ENCODE measurements at places on chromosomes 5 and 9.

- peak; percentile 46 for DNase-seq
These were observed 60.9 kb upstream of the IL17B start for GRCh38 chr5:149439899-149440542.

- no peak for DNase-seq
These were observed 5.6 kb upstream of the NR5A1 start for GRCh38 chr9:124512806-124513204.

GRCh38 chr9:79581388-79581787 lies 9.6 kb downstream of the TLE4 start:
- no peak for DNase-seq

GRCh38 chr5:95709967-95710650 lies 21.0 kb upstream of the RHOBTB3 start:
- no peak for DNase-seq

DNA sequence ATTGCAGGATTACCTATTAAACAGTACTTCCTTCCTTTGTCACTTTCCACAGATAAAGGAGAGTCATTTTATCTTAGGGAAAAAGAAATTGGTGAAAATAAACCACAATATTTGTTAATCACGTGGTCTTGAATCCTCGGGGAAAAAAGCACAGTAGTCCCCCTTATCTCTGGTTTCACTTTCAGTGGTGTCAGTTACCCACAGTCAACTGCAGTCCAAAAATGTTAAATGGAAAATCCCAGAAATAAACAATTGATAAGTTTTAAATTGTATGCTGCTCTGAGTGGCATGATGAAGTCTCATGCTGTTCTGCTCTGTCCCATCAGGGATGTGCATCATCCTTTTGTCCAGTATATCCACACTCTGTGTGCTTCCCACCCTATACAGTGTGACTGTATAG lies 405.2 kb upstream of the MPDZ start:
- DNase-seq: no peak

GRCh38 chr5:168753691-168754254 lies 174.6 kb upstream of the PANK3 start:
- DNase-seq: no peak

- no peak for DNase-seq
These were observed 79.2 kb downstream of the CDK5RAP2 start for GRCh38 chr9:120500733-120501132.

- no peak for DNase-seq
These were observed 21.0 kb downstream of the PDCD1LG2 start for GRCh38 chr9:5531101-5531882.

DNA sequence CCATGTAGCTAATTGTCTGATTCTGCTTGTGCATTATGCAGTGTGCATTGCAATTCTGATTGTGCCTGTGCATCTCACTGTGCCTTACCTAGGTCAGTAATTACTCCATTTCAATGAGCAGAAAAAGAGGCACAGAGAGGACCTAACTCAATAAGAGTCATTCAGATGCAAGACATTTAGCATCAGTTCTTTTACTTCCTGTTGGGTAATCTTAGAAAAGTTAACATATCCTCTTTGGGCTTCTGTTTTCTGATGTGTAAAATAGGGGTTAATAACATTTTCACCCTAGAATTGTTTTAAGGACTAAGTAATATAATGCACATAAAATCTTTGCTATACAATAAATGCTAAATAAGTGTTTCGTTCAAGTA lies 7.0 kb upstream of the DCTN4 start:
- no peak for DNase-seq

GRCh38 chr5:125348221-125348692 lies 601.8 kb upstream of the ZNF608 start:
- no peak for DNase-seq

GRCh38 chr9:100639854-100640253 lies 62.0 kb downstream of the CAVIN4 start:
- no peak for DNase-seq

DNA sequence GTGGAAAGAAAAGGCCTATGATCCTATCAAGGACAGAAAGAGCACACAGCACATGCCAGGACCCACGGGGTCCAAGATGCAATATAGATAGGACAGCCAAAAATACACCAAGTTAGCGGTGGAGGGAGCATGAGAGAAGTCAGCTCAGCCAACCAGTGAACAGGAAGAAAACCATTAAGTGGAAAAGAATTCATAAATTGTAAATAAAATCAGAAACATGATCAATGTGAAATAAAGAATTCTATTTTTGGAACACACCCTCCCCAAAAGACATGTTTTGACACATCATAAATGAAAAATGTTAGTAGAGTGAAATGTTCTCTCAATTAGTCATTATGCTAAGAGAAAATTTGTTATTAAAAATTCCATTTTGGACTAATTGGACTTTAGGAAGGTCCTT lies 35.6 kb downstream of the ATPSCKMT start:
- no peak for DNase-seq

DNA sequence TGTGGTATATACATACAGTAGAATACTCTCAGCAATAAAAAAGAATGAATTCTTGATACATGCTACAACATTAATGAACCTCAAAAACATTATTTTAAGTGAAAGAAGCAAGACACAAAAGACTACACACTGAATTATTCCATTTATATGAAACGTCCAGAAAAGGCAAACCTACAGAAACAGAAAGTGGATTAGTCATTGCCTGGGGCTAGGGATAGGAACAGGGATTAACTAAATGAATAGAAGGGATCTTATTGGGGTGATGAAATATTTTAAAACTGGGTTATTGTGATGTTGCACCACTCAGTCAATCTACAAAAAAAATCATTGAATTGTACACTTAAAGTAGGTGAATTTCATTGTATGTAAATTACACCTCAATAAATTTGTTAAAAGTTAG lies 326.7 kb downstream of the PIK3R1 start:
- no peak for DNase-seq

GRCh38 chr9:14320271-14321181 lies 6.6 kb upstream of the NFIB start:
- DNase-seq: no peak

- no peak for DNase-seq
These were observed 202.6 kb downstream of the TLE4 start for GRCh38 chr9:79774356-79774755.

GRCh38 chr5:113108485-113108884 lies 131.9 kb downstream of the DCP2 start:
- no peak for DNase-seq

GRCh38 chr5:79456890-79457583 lies 56.9 kb downstream of the HOMER1 start:
- no peak for DNase-seq

- DNase-seq: peak; percentile 16
These were observed 50.6 kb downstream of the DEPDC1B start for GRCh38 chr5:60649288-60649917.

GRCh38 chr9:69660304-69660703 lies 11.9 kb downstream of the APBA1 start:
- no peak for DNase-seq

- DNase-seq: no peak
These were observed 157.3 kb upstream of the S1PR3 start for GRCh38 chr9:88833946-88834345.

DNA sequence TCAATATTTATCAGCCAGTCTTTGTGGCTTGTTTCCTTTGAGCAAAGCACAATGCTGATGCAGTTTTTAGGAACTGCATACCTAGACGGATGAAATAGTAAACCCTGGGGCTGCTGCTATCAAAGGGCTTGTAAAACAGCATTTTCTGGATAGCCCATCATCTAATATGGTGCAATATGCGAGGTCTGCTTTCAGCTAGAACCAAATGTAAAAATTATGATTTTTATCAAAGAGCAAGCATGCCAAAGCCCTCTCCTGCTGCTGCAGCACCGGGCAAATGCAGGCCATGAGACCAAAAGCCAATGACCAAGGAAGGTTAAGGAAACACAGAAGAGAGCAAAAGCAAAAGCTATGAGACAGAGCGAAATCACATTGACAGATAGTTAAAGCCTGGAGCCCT lies 1000.4 kb downstream of the MAT2B start:
- DNase-seq: no peak

- no peak for DNase-seq
These were observed 197.1 kb downstream of the NSG2 start for GRCh38 chr5:174242573-174242972.

GRCh38 chr5:10729320-10730042 lies 31.6 kb downstream of the DAP start:
- DNase-seq: no peak

DNA sequence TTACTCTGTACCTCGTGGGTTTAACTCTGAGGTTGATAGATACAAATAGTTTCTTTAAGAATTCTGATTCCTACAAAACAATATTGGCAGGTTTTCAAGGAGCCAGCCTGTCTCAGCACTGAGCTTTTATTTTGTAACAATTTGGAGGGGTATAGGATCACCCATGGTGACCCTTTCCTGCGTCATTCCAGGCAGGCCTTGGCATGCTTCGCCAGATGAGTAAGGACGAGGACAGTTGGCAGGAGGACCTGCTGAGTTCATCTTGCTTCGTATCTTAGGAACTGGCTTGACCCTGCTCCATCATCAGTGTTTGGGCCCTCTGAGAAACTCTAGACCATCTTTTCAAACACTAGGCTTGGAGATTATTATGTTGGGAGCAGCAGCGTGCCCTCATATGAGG lies 17.9 kb downstream of the ZNF462 start:
- no peak for DNase-seq

GRCh38 chr5:169651526-169651925 lies 14.5 kb downstream of the DOCK2 start:
- no peak for DNase-seq

- no peak for DNase-seq
These were observed 21.0 kb upstream of the ALDH1B1 start for GRCh38 chr9:38371495-38371894.

GRCh38 chr9:124254261-124254682 lies 3.5 kb upstream of the NEK6 start:
- DNase-seq: no peak

- DNase-seq: no peak
These were observed 51.0 kb upstream of the PSD2 start for GRCh38 chr5:139744471-139745131.

DNA sequence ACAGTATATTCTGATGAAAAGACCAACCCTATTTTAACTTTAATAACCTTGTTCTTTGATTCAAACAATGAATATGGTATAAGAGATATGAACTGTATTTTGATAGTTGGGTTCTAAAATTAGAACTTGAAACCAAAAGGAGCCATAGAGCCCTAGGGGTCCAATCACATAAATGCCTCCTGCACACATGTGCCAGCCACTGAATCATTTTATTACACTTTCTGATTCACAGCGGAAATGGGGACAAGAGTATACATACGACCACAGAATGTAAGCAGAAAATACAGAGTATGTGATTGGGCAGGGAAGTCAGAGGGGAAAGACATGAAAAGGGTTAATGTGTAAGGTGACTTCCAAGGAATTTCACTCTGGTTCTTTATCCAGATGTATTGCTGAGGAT lies 1000.2 kb downstream of the NR2F1-AS1 start:
- DNase-seq: no peak

DNA sequence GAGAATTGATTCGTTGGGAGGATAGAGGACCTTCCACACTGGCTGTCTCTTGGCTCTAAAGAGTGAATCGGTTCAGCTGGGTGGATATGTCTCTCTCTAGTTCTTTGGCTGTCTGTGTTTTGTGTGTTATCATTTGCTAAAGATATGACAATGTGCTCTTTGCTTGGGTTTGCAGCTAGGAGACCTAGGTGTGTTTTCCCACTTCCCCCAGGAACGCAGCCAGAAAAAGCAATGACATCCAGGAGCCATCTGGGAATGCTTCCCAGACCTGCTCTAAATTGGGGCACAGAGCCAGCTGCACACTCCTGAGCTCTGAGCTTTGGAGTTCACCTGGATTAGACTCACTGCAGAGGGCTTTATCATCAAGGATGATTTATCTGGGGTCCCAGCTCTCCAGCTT lies 12.8 kb upstream of the PDZD2 start:
- DNase-seq: no peak

GRCh38 chr9:26781906-26782305 lies 110.7 kb downstream of the CAAP1 start:
- DNase-seq: no peak
